Retinal pigment epithelial cell (primary cell): ENCODE measurements at places on chromosomes 16 and 17.

- no peak for DNase-seq
Measured at GRCh38 chr16:70670175-70670574, 15.7 kb downstream of the MTSS2 start.

- no peak for DNase-seq
Measured at GRCh38 chr17:38424297-38424972, 3.8 kb upstream of the ARHGAP23 start.

- DNase-seq = no peak
Measured at GRCh38 chr17:56108811-56109284, 44.4 kb upstream of the ANKFN1 start.

DNA sequence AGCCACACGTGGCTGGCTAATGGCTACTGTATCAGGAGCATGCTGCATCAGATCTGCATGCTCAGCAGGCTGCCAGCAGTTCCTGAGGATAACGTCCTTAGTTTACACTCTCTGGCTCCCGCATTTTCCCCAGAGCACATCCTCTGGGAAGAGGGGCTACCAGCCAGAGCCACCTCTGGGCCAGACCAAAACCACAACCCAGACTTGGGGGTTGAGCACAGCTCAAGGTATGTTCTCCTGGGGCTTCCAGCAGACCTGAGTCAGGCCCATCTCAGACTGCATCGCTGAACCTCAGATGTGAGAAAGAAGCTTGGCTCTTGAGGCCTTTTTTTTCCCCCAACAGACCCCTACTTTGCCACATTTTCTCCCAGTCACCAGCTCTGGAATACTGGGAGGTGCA is 23.7 kb upstream of the WSCD1 start:
- no peak for DNase-seq

DNA sequence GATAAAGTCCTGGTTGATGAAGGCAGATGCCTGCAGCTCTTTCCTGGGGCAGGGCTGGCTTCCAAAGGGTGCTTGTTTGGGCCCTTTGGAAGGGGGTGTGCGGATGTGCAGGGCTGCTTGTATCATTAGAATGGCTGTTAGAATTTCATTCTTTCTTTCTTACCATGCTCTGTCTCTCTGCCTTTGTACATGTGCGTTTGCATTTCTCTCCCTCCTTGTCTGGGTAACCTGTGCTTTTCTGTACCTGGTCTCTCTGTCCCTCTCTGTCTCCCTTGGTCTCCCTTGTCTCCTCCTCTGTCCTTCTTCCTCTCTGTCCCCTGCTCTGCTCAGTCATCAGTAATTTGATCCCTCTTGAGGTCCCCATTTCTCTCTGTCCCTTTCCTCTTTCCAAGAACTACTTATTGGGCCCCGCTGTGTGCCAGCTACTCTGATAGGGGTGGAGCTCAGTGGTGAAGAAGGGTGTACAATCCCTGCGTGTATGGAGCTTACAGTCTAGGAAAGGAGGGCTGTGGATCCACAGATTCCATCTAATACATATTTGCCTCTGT is 69.3 kb downstream of the PLCG2 start:
- DNase-seq = no peak

GRCh38 chr17:42704490-42704836 is 22.1 kb downstream of the CNTNAP1 start:
- DNase-seq = no peak

DNA sequence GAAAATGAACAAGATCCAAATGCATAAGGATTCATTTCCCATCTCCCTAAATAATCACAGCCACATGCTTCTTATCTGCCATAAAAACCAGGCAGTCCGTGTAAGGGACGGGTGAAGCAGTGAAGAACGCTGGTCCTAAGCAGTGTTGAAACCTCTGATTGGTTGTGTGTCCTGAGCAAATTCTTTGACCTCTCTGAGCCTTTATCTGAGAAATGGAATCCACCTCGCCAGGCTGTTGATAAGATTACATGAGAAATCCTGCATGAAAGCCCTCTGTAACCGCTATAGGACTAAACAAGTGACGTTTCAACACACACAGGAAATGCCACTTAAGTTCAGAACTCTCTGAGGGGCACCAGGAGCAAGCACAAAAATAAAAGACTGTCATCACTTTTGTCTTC is 26.8 kb downstream of the GAS7 start:
- no peak for DNase-seq

DNA sequence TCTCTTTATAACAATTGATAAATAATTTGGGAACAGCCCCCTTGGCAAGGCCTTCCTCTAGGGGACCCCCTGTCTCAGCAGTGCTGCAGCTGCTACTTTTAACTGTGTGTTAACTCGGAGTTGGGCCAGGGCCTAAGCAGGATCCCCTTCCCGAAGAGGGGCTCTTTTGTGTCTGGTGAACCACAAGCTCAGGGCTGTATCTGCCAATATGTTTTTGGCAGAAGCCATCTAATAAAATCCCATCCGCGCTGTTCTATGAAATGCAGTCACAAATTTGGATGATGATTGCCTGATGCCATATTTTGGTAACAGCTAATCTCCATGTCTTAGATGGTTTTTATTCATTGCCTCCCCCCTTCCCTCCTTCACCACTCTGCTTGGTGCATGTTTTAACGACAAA is 267.7 kb downstream of the FTO start:
- no peak for DNase-seq

- no peak for DNase-seq
Measured at GRCh38 chr17:67525239-67526135, 148.4 kb downstream of the PITPNC1 start.

- no peak for DNase-seq
Measured at GRCh38 chr17:57892146-57892819, 42.4 kb upstream of the MRPS23 start.

DNA sequence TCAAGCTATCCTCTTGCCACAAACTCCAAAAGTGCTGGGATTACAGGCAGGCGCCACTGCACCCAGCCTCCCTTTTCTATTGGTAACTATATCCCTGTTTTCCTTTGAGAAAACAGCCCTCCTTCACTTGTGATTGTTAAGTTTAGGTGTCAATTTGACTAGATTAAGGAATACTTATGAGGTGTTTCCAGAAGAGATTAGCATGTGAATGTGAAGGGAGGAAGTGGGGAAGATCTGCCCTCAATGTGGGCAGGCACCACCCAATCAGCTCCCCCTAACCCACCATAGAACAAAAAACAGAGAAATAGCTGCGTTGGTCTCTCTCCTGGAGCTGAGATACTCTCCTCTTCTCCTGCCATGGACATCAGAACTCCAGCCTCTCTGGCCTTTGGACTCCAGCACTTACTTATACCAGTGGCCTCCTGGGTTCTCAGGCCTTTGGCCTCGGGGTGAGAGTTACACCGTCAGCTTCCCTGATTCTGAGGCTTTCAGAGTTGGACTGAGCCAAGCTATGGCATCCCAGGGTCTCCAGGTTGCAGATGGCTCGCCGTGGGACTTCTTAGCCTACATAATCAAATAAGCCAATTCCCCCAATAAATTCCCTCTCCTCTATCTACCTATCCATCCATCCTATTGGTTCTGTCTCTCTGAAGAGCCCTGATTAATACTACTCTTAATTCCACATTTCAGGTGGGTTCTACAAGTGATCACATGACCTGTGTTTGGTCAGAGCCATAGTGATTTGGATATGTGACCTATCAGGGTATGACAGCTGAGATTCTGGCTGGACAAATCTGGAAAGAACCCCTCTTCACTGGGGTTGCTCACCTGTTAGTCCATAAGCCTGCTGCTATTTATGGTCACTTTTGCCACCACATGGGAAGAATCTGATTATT is 12.0 kb upstream of the STAT3 start:
- DNase-seq = no peak

GRCh38 chr16:48384520-48385252 is 527 bp downstream of the SIAH1 start:
- DNase-seq = no peak

DNA sequence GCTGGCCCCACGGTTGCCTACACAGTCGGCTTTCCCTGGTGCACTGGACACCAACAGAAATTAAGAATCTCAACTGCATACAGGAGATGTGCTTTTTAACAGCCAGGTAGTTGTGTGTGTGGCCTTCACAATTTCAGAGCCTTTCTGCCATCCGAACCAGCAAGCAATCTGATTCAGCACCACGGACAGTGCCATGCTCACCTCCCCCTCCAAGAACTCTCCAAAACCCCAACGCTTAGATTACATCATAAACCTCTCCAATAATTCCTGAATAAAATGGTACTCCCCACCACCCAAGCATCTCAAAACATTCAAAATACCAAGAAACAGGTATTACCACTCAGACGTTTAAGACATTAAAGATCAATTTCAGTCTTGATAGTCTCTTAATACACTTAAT is 31.8 kb downstream of the USP7 start:
- DNase-seq = peak; percentile 16

GRCh38 chr17:63542942-63543821 is 7.1 kb upstream of the DCAF7 start:
- no peak for DNase-seq

GRCh38 chr17:13374203-13375143 is 227.3 kb downstream of the HS3ST3A1 start:
- no peak for DNase-seq

DNA sequence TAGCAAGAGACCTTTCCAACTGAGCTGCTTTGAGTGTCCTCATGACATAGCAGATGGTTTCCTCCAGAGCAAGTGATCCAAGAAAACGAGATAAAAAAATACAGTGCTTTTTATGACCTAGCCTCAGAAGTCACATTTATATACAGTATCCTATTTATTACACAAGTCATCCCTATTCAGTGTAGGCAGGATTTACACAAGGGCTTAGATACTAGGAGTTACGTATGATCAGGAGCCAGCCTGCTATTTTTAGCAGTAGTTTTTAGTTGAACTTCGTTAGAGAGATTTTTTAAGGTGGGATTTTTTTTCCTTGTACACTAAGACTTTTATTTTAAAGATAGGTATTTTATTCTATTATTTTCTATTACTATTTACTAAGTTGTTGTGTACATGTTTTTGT is 58.4 kb downstream of the PHKB start:
- no peak for DNase-seq

DNA sequence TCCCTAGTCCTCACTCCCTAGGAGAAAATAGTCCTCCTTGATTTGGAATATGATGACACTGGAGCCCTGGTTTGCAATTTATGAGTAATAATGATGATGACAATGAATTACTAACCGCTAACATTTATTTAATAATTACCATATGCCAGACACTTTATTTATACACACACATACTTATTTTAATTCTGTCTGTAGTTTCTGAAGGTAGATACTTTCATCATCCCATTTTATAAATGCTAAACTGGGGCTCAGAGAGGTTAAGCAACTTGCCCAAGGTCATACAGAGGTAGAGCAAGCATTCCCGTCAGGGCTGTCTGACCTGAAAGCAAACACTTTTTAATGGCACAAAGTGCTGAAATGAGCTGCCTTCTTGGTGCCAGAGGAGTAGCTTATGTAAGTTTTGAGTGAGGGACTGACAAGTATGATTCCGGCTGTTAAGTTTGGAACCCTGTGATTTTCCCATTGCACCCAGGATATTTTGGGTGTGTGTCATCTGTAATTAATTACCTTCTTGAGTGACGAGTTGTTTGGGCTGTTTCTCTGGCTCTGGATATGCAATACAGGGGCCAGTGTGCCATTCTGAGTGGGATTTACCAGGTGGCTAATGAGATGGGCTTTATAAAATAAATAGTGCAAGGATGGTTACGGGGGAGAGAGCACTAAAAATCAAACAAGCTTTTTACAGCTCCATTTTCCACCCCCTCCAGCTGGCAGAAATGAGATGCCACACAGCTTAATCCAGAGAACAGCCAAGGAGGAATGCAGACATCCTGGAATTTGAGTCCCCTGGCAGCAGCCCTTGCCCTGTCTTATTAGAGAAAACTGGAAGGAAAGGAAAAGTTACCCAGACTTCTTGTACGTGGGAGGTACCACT is 211.8 kb downstream of the SNX29 start:
- DNase-seq = peak; percentile 89

DNA sequence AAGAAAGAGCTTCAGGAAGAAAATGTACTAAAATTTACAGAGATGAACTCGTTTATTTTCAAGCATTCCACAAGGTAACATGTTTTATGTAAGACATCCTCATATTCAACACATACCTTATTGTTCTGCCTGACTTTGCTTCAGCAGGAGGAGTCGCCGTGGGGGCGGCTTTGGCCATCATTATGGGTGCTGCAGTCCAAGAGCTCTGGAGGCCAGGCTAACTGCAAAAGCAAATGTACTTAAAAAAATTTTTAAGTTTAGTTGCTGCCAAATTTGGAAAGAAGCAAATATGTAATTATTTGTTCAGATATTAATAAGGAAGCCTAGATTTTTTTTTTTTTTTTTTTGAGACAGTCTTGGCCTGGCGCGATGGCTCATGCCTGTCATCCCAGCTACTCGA is 4.1 kb upstream of the SPG7 start:
- no peak for DNase-seq

DNA sequence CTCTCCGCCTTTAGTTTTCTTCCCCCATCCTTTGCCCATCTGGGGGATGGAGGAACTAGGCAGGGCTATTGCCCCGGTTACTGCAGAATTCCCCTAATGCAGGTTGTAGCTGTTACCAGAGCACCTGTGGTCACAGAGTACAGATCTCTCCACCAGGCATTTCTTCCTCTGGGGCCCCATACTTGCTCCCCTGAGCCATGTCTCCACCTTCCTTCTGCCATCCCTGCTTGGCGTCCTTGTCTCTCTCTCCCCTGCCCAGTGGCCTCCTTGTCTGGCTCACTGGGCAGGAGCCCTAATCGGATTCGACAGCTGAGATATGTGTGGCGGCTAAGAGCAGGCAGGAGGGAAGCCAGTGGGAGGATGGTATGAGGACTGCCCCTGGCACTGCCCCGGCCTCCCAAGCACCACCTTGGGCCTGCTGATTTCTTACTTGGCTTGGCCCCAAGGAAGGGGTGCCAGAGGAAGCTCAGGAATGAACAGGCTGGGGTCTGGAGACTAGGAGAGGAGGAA is 2.0 kb downstream of the RARA start:
- DNase-seq = peak; percentile 71

- no peak for DNase-seq
Measured at GRCh38 chr17:48960834-48961515, 7.4 kb downstream of the GIP start.

DNA sequence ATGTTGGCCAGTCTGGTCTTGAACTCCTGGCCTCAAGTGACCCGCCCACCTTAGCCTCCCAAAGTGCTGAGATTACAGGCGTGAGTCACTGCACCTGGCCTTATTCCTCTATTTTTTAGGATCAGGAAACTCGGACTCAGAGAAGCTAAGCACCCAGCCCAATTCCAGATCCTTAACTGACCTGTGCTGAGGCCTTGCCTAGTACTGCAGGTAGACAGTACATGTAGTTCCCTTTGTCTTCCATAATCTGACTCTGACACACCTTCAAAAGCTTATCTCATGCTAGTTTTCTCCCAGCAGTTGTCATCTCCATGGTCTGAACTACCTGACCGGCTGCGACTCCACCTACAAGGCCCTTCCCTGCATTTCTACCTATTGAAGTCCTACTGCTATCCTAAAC is 65.7 kb upstream of the AXIN2 start:
- DNase-seq = no peak

- no peak for DNase-seq
Measured at GRCh38 chr17:37466471-37466870, 23.2 kb upstream of the DUSP14 start.

GRCh38 chr16:79542237-79542774 is 58.2 kb downstream of the MAF start:
- DNase-seq = no peak
